Activated CD8-positive, alpha-beta memory T cell treated with anti-CD3 and anti-CD28 coated beads, Interleukin-2, amount 50 U/mL, for 48 hours (primary cell): ENCODE measurements at places on chromosomes 4 and X.

DNA sequence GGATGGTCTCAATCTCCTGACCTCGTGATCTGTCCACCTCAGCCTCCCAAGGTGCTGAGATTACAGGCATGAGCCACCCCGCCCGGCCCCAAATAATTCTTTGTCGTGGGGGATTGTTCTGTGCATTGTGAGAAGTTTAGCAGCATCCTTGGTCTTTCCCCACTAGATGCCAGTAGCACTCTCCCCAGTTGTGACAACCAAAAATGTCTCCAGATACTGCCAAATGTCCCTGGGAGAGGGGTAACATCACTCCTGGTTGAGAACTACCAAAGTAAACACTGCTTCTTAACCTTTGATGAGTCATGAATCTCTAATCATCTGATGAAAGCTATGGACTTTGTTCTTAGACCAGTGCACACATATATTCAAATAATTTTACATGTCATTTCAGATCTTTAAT, 90.7 kb upstream of the BRS3 start:
- DNase-seq: no peak

GRCh38 chr4:73646117-73646516, 25.9 kb upstream of the RASSF6 start:
- DNase-seq: no peak

GRCh38 chrX:79138658-79139241, 5.7 kb upstream of the GPR174 start:
- no peak for DNase-seq

DNA sequence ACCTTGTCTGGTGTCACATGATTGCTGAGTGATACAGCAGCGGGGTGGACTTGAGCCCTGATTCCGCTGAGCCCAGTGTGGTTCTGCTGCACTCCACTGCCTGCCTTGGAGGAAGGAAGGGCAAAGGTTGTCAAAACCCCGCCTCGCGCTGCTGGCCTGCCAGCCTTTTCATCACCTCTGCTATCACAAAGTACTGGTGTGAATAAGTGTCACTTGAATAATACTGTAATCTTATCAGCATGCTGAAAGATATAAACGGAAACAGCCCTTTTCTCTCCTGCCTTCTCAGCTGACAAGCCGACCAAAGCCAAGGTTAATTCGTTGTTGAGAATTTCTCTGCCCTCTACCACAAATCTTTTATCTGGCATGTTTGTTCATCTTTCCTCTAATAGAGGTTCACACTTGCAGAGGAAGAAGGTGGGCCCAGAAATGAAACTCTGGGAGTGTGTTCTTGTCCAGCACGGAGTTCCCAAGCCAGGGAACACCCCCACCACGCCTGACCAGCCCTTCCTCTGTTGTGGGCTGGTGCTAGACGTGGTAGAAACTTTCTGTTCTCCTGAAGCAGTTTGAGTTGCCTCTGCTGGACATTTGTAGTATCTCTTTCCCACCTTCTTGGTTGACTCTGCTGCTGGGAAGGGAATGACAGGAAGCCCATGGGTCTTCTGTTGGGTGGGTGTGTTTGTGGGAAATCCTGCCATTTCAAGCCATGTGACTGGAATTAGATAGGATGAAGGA, 21.5 kb downstream of the FHDC1 start:
- DNase-seq: no peak

GRCh38 chrX:154779261-154779660, 16.6 kb downstream of the DKC1 start:
- DNase-seq: no peak

DNA sequence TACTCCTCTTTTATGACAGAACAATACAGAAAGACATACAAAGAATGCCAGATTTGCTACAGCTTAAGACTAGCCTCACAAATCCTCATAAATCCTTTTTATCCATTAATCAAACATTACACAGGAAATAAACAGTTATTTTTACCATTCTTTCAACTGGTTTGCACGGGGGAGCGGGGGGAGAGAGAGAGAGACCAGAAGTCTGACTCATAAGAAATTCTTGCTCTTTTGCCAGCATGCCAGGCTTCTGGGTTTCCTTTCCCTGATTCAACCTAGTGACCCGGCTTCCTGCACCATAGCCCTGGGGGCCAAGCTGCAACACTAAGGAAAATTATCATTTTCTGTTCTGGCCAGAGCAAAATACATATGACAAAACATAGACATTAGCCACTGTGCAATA, 6.8 kb upstream of the RRAGB start:
- no peak for DNase-seq

DNA sequence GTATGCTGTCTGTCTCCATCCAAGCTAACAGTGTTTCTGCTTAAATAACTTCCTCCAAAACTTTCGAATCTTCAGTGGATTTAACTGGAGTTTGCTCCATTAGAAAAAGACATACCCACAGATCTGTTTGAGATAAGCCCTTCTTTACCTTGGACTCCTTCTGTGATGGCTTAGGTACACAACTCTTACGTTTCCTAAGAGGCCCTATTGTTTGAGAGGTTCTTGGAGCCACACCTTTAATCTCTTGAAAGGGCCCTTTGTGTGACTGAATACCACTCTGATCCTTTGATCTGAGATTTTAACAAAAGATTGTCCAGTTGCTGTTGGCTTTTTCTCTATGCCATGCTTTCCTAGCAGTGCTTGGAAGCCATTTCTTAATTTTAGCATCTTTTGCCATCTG, 92.5 kb downstream of the AKAP4 start:
- DNase-seq: no peak

DNA sequence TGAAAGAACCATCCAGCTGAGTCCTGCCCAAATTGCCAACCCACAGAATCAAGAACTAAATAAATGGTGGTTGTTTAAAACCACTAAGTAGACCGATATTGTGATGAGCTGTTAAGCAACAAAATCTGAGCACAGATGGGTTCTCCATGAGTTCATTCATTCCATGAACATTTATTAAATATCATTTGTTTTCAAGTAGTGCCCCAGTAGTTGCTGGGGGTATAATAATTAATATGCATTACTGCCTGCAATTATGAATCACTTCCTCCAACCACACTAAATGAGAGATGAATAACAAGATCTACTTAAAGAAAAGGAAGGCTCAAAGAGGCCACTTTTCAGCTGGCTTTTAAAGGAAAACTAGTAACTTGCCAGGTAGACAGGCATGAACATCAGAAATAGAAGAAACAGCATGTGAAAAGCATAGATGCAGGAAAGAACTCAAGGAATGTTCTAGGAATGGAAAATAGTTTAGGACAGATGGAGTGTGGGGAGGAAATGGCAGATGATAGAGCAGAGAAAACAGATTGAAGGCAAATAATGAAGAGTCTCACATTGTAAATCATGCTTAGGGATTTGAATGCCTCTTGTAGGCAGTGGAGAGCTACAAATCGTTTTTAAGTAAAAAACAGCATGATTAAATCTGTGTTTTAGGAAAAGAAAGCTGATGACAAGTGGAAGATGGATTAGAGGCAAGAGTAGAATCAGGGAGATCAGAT, 641.7 kb upstream of the DIPK2B start:
- no peak for DNase-seq

DNA sequence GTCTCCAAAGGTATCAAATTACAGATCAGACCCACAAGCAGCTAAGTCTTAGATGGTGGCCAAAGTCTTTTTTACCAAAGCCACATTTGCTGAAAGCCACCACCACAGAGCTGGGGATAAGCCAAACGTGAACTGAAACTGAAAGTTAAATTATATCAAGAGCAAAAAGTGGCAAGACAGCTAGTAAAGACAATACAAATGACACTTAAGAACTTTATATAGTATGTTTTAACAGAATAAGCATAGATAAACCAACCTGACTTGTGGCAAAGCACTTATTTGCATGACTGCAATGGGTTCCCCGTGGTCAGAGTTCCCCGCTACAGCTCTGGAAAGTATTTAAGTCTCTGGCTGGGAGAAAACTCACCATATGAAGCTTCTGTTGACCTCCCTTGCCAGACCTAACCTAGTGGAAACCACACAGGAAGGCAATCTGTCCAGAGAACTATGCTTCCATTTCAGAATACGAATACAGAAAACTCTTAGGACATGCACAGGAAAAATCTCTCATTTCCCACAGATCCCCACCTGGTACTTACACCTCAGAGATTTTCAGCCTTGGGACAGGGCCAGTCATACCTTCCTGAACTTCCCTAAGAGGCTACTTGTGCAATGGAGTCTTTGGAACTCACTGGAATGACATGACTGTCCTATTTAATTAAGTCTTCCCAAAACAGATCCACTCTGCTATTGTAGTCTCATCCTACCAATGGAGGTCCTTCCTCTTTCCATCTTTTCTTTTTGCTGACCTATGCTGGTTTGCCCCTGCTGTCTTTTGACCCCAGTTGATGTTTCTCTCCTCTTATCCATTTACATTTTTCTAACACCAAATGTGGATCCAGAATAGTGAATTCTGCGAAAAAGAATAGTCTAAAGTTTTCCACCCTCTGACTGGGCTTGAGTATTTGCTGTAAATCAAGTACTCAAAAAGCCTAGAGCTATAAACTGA, 225.1 kb downstream of the NR3C2 start:
- no peak for DNase-seq

DNA sequence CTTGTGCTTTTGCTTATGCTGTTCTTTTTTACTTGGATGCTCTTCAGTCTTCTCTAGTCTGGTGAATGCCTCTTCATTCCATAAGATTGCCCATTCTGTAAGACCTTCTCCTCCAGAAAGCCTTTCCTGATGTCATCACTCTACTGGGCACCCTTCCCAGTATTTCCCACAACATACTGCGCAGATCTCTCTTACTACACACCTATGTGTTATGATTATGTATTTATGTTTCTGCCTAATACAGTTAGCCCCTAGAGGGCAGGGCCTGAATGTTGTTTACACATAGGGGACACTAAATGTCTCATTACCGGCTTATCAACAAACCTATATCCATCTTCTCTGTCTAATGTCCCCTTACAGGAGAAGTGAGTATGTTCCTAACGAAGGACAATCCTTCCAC, 21.1 kb downstream of the AIFM1 start:
- DNase-seq: no peak

DNA sequence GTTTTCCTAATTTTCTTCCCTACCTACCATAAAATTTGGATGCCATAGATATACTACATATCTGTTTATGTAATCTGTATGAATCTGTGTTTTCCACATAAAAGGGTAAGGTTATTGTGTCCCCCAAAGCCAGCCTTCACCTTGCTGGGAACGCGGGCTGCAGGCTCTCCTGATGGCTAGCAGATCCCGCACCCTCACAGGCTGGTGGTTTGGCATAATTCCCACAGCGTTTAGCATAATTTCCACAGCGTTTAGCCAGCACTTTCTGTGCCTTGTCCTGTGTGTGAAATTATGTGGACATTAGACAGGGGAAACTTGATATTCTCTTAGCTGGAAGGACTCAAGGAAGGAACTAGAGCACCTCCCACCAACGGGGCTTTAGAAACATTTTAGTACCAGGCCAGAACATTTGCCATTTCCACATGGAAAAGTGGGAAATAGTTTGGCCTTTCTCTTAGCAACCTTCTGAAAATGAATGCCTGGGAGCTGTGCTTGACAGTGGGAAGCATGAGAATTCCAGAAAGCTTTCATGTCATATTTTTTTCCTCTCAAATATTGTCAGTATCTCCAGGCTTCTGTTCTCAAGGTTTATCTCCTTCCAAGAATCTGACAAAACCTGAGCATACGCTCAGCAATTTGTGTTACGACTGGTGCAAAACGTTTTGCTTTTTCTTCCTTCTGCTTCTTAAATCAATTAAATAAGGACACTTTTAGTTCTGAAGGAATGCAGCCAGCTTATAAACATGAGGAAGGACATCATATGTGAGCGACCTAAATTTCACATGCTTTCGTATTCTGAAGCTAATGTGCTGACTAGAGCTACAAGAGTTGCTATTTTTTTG, 67.9 kb downstream of the STK32B start:
- no peak for DNase-seq
